ENCODE measurements at places on chromosomes 2 and 18.

DNA sequence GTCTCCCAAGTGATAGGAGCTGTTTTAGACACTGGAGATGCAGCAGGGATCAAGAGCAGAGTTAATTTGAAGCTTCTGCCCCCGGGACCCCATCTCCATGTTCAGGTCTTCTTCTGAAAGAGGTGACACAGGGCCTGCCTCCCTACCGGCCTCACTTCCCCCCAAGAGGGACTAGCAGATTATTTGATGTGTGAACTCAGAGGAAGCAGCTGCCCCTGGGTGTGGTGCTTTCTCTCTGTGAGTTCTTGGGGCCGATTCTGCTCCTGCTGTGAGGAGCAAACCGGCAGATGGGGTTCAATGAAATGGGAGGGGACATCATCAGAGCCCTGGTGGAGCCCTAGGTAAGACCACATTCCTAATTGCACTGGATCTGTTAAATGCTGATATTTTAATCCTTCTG lies 193.4 kb downstream of the FBXO15 start:
- no peak for DNase-seq

- no peak for DNase-seq
These were observed 14.9 kb upstream of the DTNB start for GRCh38 chr2:25688236-25688635.

GRCh38 chr2:149727927-149728326 lies 140.4 kb upstream of the MMADHC start:
- DNase-seq, result no peak

DNA sequence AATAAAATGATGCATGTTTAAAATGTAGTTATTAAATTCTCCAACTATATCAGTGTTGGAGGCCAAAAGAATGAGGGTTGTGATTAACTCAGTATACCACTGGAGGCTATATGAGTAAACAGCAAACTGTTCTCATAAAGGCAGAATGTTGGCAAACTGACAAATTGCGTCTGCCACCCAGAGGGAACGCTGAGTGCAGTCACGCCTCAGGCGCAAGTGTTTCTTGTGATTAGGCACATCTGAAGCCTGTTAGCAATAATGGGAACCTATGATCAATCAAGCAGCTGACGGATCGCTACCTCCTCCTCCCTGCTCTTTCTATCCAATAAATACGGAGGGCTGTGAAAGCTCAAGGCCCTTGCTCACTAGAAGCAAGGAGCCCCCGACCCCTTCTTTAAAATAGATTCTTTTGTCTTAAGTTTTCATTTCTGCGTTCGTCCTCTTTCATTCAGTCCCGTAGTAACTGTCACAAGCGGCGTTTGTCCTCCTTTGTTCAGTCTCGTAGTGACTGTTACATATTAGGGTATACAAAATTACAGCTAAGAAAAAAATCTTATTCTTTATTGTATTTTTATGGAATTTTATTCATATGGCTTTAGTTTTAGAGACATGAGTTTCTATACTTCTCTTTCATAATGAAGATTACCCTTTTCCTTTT lies 16.3 kb upstream of the RMND5A start:
- DNase-seq, result no peak

- no peak for DNase-seq
These were observed 267.2 kb downstream of the CDH20 start for GRCh38 chr18:61600422-61600821.

- DNase-seq, result no peak
These were observed 886 bp upstream of the STK25 start for GRCh38 chr2:241509155-241509784.

Data from AML-193 (cell line).